ENCODE measurements at places on chromosomes 12 and 14.

DNA sequence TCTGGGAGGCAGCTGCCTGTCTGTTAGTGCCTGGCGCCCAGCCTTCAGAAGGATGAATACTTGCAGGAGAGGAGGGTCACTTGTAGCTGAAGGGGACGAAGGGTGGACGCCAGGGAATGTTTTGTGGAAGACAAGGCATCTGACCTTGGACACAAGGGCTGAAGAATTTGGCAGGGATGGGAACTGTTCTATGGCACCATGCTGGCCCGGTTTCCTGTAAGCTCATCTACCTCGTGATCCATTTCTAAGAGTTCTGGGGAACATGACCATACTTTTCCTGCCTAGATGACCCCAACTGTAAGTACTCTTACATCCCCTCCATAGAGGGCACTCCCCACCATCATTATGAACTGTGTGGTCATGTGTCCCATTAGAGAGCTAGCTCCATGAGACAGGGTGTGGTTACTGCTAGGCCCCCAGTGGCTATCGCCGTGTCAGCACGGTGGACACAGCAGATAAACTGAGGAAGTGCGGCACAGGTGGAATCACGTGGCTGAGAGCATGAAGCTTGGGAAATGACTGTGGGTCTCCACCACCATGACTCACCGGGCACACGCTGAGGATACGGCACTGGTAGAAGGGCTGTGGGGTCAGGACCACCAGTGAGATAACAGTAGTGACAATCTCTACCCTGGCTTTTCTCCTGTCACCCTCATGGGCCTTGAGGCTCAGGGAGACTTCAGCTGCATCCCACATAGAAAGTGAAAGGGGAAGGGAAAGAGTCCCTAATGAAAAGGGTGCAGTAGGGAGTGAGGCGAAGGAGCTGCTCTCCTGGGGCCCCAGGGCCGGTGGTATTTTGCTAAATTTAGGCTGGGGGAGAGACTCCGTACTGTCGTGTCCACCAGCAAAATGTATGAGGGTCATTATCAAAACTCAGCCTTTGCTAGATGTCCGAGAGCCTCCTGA lies 252.6 kb downstream of the FOXN3 start:
- DNase-seq, result no peak

- peak; percentile 65 for DNase-seq
Observed at GRCh38 chr14:91858536-91859275, 8.6 kb downstream of the TC2N start.

DNA sequence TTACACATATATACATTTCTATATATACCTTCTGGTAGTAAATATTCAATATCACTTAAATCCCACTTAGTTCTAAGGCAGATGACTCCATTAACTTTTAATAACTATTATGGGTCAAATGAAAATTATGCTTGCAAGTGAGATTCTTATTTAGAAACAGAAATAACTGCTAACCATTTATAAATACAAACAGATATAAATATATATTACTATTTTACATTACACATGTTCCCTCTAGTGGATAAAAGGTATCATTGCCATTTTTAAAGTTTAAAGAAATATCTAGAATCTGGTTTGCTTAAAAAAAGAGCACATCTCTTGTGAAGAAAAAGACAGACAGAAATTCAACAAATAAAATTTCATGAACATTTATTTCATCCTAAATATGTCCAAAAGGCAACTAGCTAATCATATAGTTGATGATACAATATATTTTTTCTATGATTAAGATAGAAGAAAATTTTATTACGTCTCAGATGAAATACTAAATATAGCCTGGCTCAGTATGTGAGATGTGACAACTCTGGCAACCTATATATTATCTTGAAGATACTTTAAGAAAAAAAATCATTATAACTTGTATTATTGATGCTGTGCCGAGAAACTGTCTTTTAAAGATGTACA lies 11.7 kb upstream of the RAD51AP1 start:
- DNase-seq, result no peak

GRCh38 chr14:34971801-34972200 lies 11.0 kb upstream of the SRP54 start:
- DNase-seq, result no peak

GRCh38 chr12:103640831-103641230 lies 53.8 kb downstream of the STAB2 start:
- DNase-seq, result no peak

GRCh38 chr14:24058951-24059475 lies 7.2 kb downstream of the CARMIL3 start:
- DNase-seq, result no peak
